ENCODE measurements at places on chromosomes 13 and 19.

- DNase-seq = no peak
Observed at GRCh38 chr13:28373810-28374209, 121.1 kb downstream of the FLT1 start.

- no peak for DNase-seq
Observed at GRCh38 chr13:113137691-113138298, 15.2 kb downstream of the F10 start.

DNA sequence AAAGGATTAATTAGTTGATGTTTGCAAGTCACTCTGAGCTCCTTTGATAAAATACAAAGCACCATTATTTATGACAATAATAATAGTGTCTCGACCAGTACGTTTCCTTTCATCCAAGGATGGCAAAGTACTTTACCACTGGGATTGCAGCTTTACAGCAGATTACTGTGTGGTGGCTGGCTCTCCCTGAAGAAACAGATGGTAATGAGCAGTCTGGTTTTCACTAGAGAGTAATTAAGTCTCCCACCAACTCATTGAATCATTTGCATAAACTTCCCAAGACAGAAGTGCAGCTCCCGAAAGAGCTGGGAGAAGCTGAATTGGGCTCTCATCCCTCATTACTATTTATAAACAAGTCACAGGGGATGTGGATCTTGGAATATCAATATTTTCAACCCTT, 48.7 kb downstream of the KLF5 start:
- no peak for DNase-seq

DNA sequence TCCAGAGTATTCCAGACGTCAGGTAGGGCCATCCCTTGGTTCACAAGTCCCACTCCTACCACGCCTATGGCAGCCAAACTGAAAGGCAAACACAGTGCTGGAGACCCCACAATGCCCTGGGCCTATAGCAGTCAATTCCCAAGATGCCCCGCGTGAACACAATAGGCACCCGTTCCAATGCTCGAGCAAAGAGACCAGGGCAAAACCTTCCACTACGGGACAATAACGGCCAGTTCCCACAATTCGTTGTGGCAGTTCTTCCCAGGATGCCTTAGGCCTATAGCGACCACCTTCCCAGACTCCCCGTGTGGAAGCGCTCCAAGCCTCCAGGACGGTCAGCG, 538 bp downstream of the ZNF428 start:
- no peak for DNase-seq

DNA sequence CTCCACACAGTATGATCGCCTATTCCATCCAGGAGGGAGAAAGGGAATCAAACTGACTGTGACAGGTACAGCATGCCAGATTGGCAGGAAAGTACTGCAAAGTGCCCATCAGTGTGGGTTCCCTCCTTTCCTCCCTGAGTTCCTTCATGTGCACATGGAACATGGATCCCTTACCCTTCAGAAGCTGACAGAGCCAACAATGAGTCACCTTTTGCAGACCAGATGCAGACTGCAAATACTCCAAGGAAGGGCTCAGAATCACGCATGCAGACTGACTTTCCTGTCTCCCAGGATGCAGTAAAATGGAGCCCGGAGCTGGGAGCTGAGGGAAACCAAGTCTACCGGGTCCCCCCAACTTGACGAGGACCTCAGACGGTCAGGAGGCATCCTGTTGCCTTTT, 41.8 kb downstream of the SACS start:
- no peak for DNase-seq

DNA sequence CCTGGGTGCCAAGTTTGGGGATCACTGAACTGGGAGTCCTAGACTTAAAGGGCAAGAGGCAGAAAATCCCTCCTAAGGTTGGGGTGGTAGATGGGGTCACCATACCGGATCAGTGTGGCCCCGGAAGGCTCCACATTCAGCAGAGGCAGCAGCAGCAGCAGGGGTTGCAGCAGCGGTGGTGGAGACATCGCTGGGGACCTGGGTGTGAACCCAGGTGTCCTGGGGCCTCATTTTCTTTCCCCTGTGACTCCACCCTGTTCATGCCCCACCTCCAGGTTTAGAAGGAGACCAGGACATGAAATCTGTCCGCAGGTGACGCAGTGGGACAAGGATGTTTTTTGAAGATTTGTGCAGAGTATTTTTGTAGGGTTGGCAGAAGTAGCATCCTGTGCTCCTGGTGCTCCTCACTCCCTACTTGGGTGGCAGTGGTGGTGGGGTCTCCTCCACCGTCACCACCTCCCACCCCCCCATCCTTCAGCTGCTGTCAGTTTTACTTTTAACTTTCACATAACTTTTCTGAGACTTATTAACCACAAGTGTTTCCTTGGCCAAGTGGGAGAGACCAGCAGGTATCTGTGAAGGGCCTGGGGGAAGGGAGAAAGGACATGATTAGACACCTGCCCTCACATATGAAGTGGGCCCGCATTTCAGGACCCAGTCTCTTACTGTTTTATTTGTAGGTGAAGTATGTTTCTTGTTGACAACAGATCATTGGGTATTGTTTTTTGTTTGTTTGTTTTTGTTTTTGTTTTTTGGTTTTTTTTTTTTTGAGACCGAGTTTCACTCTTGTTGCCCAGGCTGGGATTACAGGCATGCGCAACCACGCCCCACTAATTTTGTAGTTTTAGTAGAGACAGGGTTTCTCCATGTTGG, at the start of gene NAPSA:
Gene NAPSA (minus strand): TSS at position 206 of the 873 bp plus-strand sequence. CDS start 18 bp downstream, at position 188.
- no peak for DNase-seq

- no peak for DNase-seq
Observed at GRCh38 chr19:2490659-2491058, 14.7 kb downstream of the GADD45B start.

GRCh38 chr13:37868691-37869505, 674 bp downstream of the TRPC4 start:
- DNase-seq = no peak

DNA sequence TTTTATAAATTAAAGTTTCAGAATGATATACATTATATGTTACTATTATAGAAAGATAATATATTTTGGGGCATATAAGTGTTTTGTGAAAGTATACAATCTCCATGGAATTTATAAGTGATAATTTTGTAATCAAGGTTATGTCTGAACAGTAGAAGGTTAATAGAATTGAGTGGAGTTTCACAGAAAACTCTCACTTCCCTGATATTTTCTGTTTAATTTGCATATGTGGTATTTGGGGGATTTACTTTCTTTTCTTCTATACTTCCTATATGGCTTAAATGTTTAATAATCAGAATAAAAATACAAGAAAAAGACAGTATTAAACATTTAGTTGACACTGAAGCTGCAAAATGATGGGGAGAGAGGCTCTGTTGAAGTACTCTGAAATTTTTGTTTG, 848.5 kb downstream of the DACH1 start:
- no peak for DNase-seq

DNA sequence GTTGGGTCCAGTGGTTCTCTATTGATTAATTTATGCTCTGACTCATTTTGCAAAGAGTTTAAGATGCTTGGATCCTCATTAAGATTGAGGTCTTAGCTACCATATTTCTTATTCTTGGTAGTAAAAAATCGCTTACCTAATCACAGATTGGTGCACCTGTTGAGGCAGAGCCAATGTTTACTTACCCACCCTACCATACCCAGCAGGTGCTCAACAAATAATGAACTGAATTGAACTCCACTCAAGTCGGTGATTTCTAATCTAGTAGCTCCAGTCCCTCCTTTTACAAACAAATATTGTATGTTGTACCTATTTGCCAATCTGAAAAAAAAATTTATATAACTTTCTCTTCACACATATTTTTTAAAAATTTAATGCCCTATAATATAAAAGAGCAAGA, 361.0 kb downstream of the FGF14 start:
- DNase-seq = peak; percentile 70

DNA sequence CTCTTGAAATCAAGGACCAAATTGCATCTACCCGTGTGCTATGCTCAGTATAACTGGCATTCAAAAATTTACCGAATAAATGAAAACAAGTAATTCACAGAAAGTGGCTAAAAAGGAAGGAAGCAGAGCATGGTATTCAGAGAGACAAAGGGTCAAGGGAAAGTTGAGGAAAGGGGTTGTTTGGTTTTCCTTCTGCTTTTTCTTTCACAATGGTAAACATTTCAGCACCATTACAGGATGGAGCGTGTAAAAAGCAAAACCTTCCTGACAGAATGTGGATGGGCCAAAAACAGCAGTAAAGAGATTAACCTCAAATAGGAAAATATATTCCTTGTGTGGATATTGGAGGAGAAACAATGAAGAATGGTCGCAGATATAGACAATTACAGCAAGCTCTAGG, 14.8 kb downstream of the DIAPH3 start:
- DNase-seq = no peak

- DNase-seq = no peak
Observed at GRCh38 chr19:13629687-13630357, 123.5 kb upstream of the CACNA1A start.

DNA sequence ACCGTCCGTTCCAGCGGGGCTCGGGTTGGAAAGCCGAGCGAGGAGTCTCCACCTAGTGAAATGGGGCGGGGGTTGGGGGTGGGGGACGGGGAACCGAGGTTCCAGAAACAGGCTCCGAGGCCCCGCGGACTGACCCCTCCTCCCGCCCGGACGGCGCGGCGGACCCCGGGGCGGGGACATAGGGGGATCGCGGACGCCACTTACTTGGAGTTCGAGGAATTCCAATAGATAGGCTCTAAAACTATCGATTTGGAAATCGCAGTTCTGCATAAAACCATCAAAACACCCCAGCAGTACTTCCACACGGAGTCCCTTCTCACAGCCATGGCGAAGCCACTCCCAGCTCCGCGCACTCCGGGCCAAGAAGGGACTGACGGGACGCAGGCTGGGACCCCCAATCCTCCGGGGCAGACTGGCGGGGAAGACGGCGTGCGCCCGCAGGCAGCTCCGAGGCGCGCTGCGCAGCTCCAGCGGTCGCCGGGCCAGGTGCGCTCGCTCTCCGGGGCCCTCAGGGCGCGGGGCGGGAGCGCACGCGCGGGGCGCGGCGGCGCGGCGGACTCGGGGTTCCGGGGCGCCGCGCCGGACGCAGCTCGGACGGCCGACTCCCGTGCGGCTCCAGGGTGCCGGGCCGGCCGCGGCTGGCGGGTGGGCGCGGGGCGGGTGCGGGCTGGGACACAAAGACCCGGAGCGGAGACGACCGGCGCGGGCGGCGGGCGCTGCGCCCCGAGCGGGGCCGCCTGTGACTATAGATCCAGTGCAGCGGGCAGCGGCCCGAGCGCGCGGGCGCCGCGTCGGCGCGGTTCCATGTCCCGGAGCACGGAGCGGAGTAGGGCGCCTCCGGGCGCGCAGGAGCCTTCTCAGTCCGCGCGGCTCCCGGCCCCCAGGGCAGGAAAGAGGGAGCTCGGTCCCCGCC, 567 bp downstream of the EFNB2 start:
- DNase-seq = no peak

DNA sequence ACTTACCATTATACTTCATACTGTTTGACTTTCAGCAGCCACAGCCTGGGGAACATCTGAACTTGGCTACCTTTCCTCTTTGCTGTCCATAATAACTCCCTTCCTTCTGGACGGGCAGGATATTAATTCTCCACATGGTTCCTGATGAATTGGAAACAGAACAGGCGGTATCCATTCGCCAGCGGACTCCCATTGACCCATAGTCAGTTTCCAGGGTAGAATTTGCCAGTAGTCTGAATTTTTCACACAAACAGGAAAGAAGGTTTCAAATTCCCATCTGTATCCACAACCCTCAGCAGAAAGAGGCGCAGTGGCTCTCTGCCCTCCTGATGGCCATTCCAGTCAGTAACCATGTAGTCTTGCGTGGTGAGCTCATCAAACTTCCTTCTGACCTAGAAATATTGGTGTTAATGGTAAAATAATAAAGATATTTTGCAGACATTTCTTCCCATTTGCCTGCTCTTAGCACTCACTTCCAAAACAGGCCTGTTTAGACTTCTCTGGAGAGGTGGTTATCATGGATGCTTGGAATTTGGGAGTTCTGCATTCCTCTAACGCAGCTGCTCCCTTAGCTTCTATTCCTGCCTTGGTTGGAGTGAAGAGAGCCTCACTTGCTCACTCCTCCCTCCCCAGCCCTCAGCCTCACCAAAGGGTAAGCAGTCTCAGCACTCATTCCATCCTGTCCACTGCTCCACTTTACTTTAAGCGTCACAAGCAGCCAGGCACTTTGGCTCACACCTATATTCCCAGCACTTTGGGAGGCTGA, 75.0 kb upstream of the OXGR1 start:
- DNase-seq = no peak

DNA sequence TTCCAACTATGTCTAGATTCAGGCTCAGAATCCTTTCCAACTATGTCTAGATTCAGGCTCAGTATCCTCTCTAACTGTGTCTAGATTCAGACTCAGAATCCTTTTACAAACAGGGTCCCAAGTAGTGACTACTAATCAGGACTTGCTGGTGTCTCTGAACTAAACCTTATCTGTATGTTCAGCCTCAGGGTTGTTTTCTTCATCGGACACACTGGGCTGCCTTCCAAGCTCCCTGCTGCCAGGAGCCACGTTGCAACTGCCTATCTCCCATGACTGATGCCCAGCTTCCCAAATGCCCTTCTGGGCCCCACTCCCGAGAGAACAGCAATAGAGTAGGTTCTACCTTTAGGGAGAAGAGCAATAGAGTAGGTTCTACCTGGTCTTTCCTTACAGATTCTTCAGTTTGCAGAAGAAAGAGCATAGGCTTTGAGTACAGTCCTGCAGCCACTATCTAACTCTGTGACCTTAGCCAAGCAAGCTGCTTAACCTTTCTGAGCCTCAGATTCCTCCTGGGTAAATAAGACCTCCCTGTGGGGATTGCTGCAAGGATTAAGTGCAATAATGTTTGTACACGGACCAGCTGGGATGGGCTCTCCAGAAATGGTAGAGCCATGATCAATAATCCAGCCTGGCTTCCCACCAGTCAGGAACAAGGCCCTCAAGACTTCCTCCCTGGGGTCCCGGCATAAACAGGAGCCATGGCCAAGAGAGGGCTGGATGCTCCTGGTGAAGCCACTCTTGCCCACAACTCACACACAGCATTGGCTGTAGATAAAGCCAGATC, 61.5 kb downstream of the ZIC5 start:
- no peak for DNase-seq

GRCh38 chr19:35136977-35137702, 1.5 kb upstream of the FXYD1 start:
- DNase-seq = no peak

- DNase-seq = no peak
Observed at GRCh38 chr13:30044932-30045331, 194.5 kb upstream of the UBL3 start.

GRCh38 chr13:110442930-110443621, 118.4 kb downstream of the RAB20 start:
- DNase-seq = no peak

DNA sequence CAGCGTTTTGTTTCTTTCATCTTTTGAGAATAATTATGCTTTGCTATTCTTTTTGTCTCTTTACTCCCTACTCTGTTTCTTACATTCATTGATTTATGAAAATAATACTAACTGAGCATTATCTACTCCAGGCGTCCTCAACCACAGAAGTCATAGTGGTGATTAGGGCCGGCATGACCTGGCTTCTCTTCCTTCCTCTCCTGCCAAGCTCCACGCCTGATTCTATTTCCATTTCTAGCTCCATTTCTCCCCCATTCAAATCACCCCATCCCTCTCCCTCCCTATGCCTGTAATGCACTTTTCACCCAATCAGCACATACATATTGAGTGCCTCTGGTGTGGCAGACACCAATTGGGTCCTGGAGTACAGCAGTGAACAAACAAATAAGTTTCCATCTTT, 183.2 kb upstream of the GPR12 start:
- no peak for DNase-seq

Data from NCI-H187 treated with DMSO at 0.1 percent for 48 hours (cell line).